Neural crest cell (in vitro differentiated cells): ENCODE measurements at places on chromosomes 3 and 15. TPM values are rescaled to one million over a fixed set of nuclear protein-coding genes. Genes with fewer than 3 reads are reported as not detected.

KLHL40 gene
- total RNA-seq, result not detected in 2 replicates

C3orf20 gene
- 0.14 TPM in 1 of 2 replicates, not detected in the other for total RNA-seq

CKMT1B gene
- 1.9 and 4.5 TPM in 2 replicates for total RNA-seq

ZNF80 gene
- total RNA-seq, result not detected in 2 replicates

GP5 gene
- 0.09 TPM in 1 of 2 replicates, not detected in the other for total RNA-seq

PP2D1 gene
- not detected in 2 replicates for total RNA-seq

GRCh38 chr3:156605686-156606605, 51.0 kb upstream of the SSR3 start:
- DNase-seq, result peak; percentile 24

DNA sequence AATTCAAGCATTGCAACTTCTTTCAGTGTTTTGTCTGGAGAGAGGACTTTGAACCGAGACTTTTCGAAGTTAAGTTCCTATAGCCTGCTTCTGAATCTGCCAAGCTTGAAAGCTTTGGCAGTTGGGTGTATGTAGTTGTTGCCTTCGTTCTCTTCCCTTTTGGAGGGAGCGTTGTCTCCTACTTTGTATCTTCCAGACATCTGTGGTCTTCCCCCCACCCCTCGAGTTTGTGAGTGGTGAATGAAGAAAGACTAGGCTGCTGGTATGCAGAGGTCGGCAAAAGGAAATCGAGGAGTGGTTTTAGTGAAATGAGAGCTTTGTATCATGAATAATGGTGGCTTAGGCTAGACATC, 1.3 kb downstream of the CTNNB1 start:
- DNase-seq, result peak; percentile 23

GRCh38 chr3:36494461-36495109, 114.3 kb downstream of the STAC start:
- DNase-seq, result no peak

DNA sequence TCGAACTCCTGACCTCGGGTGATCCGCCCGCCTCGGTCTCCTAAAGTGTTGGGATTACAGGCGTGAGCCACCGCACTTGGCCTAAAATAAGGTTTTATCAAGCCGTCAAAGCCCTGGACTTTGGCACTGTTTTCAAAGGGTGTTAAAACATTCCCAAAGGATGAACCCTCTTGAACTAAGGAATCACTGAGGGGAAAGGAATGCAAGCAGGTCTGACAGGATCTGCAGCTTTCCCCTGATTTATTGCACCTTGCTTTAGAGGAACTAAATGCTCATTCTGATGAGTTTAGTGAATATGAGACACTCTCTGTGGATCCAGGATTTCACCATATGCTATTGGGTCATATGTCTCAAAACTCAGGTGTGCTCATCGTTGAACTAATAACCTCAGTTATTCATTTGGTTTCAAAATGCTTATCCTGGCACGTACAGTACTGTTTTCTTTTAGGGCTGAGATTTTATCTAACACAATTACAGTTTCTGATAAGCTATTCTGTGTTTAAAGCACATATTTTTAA, 63.0 kb upstream of the TSC22D2 start:
- DNase-seq, result no peak

DNA sequence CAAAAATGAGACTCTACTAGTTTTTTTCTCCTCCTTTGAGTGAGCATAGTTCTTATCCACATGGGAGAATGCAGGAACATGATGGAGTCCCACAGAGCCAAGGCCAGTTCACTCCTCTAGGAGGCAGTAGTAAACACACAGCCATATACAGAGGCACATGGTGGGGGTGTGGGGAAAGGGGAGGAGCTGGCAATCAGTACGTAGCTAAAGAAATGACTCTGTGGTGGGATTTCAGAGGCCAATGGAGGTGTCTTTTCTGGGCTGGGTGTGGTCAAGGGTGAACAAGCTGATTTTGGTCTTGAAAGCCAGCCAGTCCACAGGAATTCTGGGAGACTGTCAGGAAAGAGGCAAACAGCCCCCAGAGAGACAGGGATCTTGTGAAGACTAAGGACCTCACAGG, 6.6 kb upstream of the RAB11A start:
- peak; percentile 42 for DNase-seq

DNA sequence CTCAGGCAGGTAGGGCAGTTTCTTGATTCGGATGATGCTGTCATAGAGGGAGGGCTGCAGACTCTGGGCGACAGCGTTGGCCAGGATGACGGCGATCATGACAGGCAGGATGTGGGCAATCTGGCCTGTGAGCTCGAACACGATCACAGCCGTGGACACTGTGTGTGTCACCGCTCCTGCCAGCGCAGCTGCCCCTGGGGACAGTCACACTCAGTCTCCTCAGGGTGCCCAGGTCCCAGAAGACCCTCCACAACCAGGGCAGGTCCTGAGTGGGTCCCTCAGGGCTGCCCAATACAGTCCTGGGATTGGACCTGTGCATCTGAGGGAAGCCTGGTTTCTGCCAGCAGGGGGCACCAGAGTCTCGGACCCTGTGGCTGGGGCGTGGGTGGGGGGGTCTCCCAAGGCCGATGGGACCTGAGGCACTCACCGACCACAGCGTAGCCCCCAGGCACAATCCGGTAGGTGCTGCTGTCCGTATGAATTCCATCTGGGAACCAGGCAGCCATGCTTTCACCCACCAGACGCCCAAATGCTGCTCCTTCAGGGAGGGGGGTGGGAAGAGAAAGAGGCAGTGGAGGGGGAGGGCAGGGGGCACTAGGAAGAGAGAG, 7.2 kb downstream of the CLCN2 start:
- DNase-seq, result peak; percentile 66
